ENCODE measurements at places on chromosomes 5 and 9.

DNA sequence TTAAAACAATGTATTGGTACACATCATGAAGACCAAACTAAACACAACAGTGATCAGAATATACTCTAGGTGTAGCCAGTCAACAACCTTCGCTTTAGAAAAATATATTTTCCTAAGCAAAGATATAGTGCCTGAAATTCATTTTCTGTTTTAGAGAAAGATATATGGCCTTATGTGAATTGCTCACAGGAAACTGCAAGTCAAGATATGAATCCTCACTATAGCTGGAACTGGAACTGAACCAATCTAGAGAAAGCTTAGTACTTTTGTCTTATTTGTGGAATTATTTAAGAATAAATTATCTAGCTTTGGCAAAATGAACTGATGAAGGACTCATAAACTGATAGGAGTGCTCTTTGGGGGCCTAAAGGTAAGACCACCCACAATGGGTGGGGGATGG lies 27.3 kb downstream of the GZMK start:
- DNase-seq: no peak

DNA sequence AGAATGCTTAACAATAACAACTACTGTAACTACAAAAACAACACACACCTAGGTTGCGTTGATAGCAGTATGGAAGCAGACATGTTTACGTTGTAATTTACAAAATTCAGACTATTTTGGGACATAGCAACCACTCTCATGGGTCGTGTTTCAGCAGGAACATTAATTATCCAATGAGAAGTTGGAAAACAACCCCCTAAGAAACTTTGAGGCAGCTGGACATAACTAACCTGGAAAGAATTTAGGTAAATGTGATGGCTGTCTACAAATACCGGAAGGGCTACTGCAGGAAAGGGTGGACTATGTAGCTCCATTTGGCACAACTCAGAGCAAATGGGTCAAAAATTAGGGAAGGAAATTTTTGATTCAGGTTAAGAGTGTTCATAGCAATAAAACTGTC lies 409.3 kb downstream of the ADGRV1 start:
- no peak for DNase-seq

DNA sequence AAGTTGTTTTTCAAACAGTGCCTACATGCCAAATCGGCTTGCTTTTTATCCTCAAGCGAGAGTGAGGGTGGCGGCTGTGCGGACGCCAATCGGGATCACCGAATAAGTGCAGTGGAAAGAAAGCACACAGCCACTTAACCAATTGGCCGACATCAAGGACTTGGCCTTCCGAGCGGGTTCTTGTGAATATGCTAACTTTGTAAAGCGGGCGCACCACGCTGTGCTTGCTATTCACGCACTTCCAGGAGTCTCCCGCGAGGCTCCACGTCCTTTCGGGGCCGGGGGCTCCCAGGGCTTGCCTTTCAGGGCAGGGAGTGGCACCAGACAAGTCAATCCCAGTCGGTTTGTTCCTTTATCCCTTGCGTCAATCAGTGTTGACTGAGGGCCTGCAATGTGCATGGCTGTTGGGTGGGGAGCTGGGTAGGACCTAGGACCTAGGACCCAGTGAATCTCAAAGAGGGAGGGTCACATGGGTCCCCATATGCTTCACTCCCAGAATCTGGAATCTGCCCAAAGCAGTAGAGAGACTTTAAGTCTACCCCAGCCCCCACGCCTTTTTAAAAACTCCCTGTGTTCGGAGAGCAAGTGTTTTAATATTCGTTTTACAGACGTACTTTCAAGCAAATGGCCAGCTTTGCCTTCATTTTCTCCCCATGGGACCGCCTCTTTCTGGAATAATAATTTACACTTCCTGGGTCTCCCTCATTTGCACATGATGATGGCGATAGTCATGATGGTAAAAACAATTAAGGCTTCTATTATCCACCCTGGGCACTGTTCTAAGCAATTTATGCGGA lies 2.0 kb upstream of the GCNT4 start:
- no peak for DNase-seq

DNA sequence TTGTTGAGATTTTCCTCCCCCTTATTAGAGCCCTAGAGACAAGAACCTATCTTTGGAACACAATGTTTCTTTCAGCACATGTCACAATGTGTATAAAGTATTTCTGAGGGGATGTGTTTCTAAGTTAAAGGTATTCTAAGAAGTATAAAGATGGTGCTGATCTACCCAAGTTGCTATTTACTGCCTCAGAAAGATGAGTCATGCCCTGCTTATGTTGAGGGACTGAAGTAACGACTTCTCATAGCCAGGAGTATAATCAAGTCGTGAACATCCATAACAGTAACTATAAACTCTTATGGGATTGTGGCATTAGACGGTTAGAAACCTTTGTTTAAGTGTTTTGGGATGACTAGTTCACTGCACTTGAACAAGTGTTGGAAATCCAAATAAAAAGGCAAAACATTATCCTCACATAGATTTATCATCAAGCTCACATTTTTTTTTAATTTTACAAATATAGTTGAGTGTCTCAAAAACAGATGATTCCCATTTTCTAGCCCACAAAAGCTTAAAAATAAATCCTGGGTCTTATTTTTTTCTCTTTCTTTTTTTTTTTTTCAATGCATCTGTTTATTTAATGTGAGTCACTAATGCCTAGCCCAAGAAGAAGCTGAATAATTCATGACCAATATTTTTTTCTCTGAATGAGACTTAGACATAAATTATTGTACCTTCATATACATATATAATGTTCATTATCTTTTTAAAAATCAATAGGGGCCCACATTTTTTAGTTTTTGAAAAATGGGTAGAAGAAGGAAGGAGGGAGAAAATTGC lies 12.2 kb upstream of the TMEM252 start:
- peak; percentile 29 for DNase-seq

- DNase-seq: no peak
Measured at GRCh38 chr5:144832416-144832815, 661.7 kb downstream of the KCTD16 start.

DNA sequence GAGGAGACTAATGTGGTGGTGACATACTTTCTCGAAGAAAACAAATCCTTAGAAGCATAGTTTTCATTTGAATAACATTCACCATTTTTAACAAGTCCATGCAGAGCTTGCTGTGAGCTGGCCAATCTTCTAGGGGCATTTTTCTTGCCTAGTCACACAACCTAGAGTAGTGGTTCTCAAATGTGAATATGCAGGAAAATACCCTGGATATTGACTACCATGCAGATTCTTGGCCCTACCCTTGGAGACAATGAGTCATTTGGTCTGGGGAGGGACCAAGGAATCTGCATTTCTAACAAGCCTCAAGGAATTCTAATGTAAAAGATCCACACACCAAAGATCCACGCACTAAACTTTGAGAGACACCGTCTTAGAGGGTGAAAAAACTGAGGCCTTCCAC lies 23.5 kb downstream of the GDNF start:
- no peak for DNase-seq

- DNase-seq: peak; percentile 50
Measured at GRCh38 chr9:32926911-32927310, 74.5 kb downstream of the APTX start.

DNA sequence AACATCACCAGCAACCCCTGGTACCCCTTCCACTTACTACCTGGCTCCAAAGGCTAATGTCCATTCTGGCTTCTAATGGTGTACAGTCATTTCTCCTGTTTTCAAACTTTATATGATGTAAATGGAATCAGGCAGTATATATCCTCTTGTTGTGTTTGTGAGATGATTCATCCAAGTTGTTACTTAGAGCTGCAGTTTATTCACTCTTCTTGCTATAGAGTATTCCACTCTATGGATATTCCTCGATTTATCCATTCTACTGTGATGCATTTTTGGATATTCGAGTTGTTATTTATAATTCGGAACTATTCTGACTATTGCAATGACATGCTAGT lies 32.4 kb downstream of the IRF1 start:
- DNase-seq: peak; percentile 48

GRCh38 chr5:74316064-74316603 lies 324.4 kb downstream of the ENC1 start:
- peak; percentile 93 for DNase-seq

GRCh38 chr5:96870094-96871026 lies 5.9 kb upstream of the ERAP2 start:
- no peak for DNase-seq

GRCh38 chr5:106545325-106545724 lies 1125.4 kb downstream of the EFNA5 start:
- DNase-seq: no peak

DNA sequence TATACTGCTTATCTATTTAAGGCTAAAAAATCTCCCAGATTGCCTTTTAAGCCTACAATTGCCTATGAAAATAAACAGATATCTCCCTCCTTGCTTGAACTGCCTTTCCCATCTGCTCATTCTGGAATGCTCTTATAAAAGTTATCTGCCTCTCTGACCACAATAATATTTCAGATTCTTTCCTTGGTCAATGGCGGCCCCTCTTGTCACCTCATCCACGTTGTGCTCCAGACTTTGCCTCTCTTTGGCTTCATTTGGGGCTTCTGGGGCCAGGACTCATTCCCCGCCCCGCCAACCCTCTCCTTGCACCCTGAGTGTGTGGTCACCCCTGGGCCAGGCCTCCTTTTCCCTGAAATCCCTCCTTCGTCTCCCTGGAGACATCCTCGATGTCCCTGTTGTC lies 110.0 kb upstream of the RPS23 start:
- DNase-seq: no peak

All from suppressor macrophage treated with lipopolysaccharide for 1 hour (primary cell).